ENCODE measurements at places on chromosomes 3 and 15.

- DNase-seq: no peak
Measured at GRCh38 chr15:100853676-100854440, 25.8 kb upstream of the ALDH1A3 start.

DNA sequence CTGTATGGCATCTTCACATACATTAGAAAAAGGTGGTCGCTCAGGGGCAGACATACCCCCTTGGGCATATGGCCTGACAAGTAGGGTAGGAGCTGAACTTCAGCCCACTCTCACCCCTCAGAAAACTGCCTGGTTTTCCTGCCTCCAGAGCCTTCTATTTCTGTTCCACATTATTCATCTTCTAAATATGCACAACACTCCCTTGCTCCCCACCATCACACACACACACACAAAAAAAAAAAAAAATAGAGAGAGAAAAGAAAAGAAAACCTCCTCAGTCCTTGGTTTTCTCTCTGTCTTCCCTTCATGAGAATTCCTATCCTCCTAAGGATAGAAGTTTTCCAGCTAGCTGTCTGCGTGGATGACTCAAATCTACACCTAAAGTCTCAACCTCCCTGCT is 5.6 kb upstream of the ROPN1 start:
- DNase-seq: peak; percentile 22

GRCh38 chr3:9278085-9278484 is 28.6 kb upstream of the SRGAP3 start:
- DNase-seq: no peak

DNA sequence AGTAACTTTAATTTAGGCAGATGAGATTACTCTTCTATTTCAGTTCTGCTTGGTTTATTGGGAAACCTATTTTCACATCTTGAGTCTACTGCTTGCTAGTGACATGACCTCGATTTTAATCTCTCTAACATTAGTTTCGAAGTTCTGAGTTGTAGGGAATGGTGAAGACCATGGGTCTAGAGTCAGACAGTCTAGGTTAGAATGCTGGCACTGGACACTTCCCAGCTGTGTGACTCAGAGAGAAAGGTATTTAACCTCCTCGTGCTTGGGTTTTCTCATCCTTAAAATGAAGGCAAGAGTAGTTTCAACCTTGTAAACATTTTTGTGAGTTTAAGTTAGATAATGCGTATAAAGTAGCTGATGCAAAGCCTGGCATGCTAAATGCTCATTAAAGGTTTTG is 422.1 kb downstream of the GRM7 start:
- DNase-seq: no peak

GRCh38 chr3:126358038-126358815 is 1.0 kb upstream of the KLF15 start:
- DNase-seq: no peak

- no peak for DNase-seq
Measured at GRCh38 chr3:67685499-67685898, 31.1 kb upstream of the SUCLG2 start.

DNA sequence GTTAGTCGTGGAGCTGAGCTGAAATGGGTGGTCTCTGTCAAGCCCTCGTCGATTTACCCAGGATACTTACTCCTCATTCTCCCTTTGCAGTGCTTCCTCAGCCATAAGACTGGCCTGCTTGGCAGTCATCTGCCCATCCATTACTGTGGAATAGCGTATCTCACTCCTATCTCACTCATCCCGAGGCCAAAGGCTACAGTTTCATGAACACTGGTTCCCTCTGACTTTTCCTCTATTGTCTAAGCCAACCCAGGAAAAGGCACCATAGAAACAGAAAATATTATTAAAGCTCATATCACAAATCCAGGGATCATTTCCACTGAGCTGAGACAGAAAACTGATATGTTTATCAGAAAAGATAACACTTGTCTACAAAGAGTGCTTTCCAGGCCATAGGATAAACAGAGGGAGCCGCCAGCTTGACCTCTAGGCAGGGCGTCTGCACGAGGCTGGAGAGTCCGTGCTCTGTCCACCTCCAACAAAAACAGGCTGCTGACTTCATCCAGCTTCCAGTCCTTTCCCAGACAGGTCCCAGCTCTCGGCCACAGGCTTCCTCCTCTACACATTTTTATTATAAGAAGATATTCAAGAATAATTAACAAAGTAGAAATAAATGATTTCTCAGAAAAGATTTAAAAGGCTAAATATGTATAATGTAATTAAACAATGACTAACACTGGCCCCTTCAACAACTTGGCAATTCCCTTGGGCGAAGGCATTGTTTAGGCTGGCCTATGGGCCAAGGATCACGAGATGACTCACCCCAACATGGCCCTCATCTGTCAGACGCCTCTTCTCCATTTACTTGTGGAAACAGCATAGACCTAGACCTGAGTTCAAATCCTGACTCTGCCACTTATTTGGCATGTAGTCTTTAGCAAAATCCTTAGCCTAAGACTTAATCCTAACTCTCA is 27.4 kb upstream of the BOC start:
- DNase-seq: no peak

- DNase-seq: no peak
Measured at GRCh38 chr3:133833880-133834620, 28.4 kb downstream of the SRPRB start.

DNA sequence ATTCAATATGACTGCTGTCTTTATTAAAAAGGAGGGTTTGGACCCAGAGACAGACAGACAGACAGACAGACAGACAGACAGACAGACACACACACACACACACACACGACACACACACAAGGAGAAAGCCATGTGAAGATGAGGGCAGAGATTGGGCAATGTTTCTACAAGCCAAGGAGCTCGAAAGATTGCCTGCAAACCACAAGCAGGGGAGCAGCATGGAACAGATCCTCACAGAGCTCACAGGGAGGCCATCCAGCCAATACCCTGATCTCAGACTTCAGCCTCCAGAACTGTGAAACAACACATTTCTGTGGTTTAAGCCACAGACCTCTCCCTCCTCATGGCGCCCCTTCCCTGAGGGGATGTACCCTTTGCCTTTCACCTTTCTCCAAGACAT is 35.8 kb upstream of the ABHD2 start:
- DNase-seq: peak; percentile 100

DNA sequence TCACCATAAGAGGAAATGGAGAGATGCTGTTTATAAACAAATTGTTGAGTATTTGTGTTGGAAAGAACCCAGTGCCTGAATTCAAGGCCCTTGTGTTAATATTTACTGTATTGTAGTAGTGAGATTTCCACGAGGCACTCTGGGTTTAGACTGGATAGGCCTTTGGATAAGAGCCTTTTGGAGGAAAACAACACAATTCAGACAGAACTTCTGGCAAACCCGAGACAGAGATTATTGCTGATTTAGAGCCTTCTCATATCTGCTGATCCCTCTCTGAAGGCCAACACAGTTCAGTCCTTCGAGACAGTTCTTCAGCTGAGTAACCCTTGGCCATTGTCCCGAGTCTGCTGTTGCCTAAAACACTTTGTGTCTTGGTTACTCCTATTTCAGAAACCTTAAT is 55.7 kb downstream of the LMCD1 start:
- no peak for DNase-seq

- DNase-seq: no peak
Measured at GRCh38 chr3:71061037-71061436, 522.5 kb downstream of the FOXP1 start.

- DNase-seq: no peak
Measured at GRCh38 chr3:29829340-29829739, 548.5 kb downstream of the RBMS3 start.

- DNase-seq: peak; percentile 53
Measured at GRCh38 chr15:31034152-31034551, 42.7 kb upstream of the MTMR10 start.

DNA sequence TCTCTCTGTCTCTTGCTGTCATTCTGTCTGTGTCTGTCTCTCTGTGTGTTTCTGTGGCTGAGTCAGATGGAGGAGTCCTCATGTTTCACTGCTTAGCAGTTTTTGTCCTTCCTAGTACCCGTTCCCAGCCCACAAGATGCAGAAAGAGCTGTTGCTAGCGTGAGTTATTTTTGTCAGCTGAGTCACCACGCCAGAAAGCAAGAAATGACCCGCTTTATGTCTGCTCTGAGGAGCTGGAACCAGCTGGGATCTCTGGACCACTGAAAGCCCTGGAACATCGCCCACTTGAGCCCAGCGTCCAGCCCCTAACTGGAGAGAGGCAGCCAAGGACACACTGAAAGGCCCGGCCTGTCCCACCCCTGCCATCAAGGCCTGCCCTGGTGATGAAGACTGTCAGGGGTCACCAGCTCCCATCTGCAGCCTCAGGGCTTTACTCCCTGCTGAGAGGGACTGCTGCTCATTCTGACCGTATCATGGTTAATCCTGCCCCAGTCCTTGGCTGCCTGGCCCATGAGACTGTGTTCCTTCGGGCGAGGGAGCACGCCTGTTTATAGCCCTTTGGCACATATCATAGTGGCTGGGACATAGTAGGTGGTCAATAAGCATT is 101.7 kb upstream of the TPM1 start:
- DNase-seq: peak; percentile 93

GRCh38 chr3:23806534-23807423 is 1.0 kb downstream of the UBE2E1 start:
- no peak for DNase-seq

- DNase-seq: no peak
Measured at GRCh38 chr3:44248152-44248551, 6.5 kb downstream of the TOPAZ1 start.

- peak; percentile 37 for DNase-seq
Measured at GRCh38 chr3:180417241-180417640, 184.7 kb upstream of the TTC14 start.

- no peak for DNase-seq
Measured at GRCh38 chr3:183500319-183500718, 55.2 kb downstream of the KLHL6 start.

DNA sequence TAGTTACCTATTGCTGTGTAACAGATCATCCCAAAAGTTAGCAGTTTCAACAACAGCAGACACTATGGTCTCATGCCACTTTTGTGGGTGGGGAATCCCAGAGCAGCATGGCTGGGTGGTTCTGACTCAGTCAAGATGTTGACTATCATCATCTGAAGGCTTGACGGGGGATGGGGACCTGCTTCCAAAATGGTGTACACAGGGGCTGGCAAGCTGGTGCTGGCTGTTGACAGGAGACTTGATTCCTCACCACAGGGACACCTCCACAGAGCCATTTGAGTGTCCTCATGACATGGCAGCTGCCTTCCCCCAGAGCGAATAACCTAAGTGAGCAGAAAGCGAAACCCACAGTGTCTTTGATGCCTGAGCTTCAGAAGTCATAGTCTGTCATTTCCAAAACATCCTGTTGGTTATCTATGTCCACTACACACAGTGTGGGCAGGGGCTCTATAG is 19.1 kb downstream of the DNAJB8 start:
- no peak for DNase-seq

- no peak for DNase-seq
Measured at GRCh38 chr15:69815793-69816192, 281.9 kb downstream of the TLE3 start.

- peak; percentile 88 for DNase-seq
Measured at GRCh38 chr3:189714991-189715961, 84.1 kb downstream of the TP63 start.

DNA sequence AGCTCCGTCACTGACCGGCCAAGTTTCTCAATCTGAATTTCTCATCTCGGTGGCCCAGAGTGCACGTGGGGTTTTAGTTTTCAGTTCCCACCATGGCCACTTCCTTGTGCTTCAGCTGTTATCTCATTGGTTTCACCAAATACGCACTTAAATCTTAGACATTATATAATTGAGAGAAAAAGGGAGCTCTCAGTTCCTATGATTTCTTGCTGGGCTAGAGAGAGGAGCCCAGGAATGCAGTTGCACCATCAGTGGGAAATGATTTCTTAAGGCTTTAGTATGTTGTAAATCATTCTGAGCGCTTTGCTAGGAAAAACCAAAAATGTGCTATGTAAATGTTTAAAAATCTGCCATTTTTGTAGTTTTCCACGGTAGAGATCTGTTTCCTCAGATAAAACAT is 53.2 kb downstream of the OXNAD1 start:
- peak; percentile 87 for DNase-seq

- no peak for DNase-seq
Measured at GRCh38 chr15:96893159-96893906, 562.8 kb downstream of the NR2F2 start.

- no peak for DNase-seq
Measured at GRCh38 chr3:180288816-180289215, 252.1 kb upstream of the PEX5L start.

- DNase-seq: no peak
Measured at GRCh38 chr3:156404217-156404616, 150.7 kb downstream of the SSR3 start.

DNA sequence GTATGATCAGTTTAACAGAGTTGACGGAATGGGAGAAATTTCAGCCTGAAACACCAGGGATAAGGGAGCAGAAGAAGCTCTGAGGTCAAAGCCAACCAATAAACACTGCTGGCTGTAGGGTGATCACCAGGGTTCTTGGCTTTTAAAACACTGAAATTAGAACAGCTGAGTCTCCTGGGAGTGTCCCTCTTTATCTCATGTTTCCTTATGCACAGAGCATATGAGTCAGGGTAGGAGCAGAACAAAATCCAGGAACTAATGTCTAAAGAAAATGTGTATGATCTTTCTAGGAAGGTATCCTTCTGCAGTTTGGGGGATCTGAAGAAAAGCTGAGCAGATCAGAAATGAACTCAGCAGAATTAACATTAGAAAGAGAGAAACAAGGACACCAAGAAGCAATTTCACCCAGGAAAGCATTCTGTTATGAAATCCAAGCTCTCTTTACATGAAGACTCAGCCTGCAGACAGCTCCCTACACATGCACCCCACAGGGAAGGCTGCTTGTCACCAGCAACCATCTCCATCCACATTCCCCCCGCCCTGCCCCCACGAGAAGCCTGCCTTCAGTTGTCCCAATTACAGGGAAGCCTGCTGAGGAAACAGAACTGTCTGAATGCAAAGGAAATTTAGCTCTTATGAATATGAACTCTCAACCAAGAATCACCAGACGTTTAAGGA is 469.7 kb downstream of the PDCD6IP start:
- DNase-seq: no peak

DNA sequence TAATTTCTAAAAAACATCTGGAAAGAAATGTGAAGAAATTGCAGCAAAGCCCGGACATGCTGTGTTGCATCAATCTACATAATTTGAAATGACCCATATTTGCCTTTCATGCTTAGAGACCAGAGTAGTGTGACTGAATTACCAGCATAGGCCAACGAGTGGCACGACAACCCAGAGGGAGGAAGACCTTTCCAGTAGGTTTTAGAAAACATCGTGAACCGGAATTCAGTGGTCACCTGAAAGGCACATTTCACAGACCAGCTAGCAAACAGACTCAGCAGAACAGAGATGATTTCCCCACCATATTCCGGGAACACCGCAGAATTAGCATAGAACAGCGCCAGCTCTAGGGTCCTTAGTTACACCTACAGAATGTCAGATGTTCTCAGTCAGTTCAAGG is 620.0 kb upstream of the ZNF385D start:
- DNase-seq: no peak

GRCh38 chr15:76342382-76343201 is 6.0 kb downstream of the ISL2 start:
- DNase-seq: no peak

DNA sequence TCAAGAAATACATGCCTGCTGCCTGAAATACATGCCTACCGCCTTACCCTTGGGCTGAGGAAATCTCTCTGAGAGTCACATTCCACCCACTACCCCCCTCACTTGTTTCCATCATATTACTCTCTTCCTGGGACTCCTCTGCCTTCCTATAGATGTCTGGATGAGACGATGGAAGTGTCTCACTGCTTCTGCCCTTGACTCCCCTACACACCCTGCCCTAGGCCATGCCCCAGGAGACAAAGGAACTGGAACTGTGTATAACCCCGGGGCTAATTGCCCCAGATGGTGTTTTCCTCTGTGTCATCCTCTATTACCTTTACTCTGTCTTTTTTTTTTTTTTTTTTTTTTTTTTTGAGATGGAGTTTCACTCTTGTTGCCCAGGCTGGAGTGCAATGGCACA is 102.0 kb downstream of the GTPBP8 start:
- DNase-seq: no peak

GRCh38 chr3:175070946-175071345 is 211.8 kb downstream of the NAALADL2 start:
- no peak for DNase-seq
